ENCODE measurements at places on chromosomes 5 and 9.

DNA sequence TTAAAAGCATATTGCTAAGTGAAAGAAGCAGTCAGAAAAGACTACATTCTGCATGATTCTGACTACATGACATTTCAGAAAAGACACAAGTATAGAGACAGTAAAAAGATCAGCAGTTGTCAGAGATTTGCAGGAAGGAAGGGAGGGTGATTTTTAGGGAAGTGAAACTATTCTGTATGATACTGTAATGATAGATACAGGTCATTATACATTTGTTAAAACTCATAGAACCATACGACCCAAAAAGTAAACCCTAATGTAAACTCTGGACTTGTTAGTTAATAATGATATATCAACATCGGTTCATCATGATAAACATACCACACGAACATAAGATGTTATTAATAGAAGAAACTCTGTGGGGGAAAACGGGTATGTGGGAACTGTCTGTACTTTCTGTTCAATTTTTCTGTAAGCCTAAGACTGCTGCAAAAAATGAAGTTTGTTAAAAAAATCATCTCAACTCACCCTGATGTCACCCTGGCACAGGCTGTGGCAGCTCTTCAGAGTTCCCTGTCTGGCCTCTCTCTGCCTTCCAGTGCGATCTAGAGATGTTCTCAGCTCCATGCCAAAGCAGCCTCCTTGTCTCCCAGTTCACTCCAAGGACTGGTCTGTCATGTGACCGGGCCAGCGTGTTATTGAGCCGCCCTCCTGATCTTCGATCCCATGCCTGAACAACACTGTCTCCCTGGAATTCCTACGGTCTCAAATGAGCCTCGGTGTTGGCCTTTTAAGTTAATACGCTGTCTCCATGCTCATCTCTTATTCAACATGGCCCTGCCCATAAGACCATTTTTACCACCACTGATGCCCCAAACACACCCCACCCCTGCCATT, 35.4 kb downstream of the PRLR start:
- DNase-seq = no peak

DNA sequence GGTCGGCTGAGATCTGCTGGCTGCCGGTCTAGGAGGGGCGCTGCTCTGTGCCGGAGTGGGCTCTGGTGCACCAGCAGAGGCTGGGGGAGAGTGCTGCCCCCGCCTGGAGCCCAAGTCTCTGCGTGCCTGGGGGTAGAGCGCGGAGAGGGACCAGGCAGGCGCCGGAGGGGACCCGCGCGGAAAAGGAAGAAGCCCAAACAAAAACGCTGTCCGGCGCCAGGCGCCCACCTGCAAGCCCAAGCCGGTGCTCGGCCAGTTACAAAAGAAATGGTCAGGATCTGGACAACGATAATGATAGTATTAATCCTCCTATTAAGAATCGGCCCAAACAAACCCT, 571 bp upstream of the S1PR3 start:
- DNase-seq = no peak

GRCh38 chr5:124054564-124054963, 542.6 kb downstream of the CSNK1G3 start:
- DNase-seq = no peak

DNA sequence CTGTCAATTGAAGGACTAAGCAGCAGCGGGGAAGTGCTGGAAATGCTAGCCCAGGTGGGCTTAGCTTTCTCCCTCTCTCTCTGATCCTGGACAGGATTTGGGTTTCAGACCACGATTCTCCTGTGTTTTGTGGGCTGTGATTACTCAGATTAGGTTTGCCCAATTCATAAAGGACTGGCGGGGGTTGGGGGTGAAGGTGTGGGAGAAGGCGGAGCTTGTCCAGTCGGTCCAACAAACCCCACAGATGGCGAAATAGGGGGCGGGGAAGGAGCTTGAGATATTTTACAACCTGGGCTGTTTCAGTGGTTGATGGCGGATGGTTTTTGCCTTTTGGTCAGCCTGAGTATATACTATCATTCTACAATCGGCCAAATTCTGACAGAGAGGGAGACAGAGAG, 35.2 kb downstream of the PCDHAC2 start:
- peak; percentile 70 for DNase-seq

- no peak for DNase-seq
Observed at GRCh38 chr9:81526587-81526986, 162.8 kb downstream of the TLE1 start.

- no peak for DNase-seq
Observed at GRCh38 chr9:133763272-133764183, 25.4 kb upstream of the SARDH start.
